ENCODE measurements at places on chromosomes 16 and 17. TPM values are rescaled to one million over a fixed set of nuclear protein-coding genes. Genes with fewer than 3 reads are reported as not detected.

KRTAP9-2 gene
- total RNA-seq = not detected

SYNGR3 gene
- total RNA-seq = 6.5 TPM

SRCIN1 gene
- total RNA-seq = 14.8 TPM

CNGB1 gene
- total RNA-seq = 50.7 TPM

PRSS8 gene
- 6.2 TPM for total RNA-seq

EPOP gene
- 1.1 TPM for total RNA-seq

Data from camera-type eye (tissue), 1 donor.